Caudate nucleus (tissue), 63 donors: ENCODE measurements at places on chromosomes 16 and 17.

GRCh38 chr16:67269766-67270165 lies 9.6 kb upstream of the PLEKHG4 start:
- no peak for DNase-seq

GRCh38 chr16:66587881-66588600 lies 8.8 kb downstream of the CMTM2 start:
- no peak for DNase-seq

- no peak for DNase-seq
These were observed 24.8 kb downstream of the CD300LF start for GRCh38 chr17:74687886-74688285.

DNA sequence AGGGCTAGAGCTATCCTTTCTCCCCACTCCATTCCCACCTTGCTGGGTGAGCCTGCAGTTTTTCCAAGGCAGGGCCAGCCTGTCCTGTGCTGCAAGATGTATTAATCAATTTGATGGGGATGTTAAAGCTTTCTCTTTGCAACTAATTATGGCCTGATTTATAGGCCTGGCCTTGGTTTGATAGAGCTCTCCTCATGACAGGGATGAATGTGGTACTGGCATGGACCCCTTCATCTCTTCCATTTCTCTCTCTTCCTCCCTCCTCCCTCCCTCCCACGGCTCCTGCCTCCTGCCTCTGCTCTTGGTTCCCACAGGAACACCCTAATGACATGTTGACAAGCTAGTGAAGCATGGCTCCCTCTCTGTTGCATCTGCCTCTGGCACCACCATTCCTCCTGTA lies 47.2 kb upstream of the SKAP1 start:
- no peak for DNase-seq

DNA sequence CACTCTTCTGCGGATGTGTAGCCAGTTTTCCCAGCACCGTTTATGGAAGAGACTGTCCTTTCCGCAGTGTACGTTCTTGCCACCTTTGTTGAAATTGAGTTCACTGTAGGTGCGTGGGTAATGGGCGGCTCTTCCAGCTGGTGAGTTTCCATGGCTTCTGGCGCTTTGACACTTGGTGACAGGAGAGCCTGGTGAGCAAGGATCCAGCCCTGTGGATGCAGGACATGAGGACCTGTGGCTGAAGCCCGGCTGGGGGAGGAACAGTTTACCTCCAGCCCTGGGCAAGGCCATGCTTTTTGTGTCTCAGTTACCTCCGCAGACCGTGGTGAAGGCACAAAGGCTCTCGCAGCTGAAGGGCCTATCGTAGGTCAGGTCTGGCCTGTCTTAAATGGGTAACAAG lies 166.5 kb downstream of the LAT start:
- no peak for DNase-seq

DNA sequence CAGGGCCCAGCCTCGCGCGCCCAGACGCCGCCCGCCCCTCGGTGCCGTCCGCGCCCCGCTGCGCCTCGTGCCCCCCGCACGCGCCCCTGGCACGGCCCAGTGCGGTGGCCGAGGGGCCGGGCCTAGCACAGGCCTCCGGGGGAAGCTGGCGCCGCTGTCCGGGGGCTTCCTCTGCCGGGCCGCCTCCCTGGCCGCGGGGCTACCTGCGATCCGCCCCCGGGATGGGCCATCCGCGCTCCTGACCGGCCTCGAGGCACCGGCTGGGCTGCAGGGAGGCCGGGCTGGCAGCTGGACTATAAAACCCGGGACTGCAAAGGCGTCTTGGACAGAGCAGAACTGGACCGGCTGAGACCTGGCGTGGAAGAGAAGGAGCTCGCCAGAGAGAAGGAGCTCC lies 783 bp downstream of the BHLHA9 start:
- DNase-seq = no peak
